Activated CD4-positive, alpha-beta T cell treated with anti-CD3 and anti-CD28 coated beads, Interleukin-2, Interleukin-6, amounts not matched to agents 100 ng/mL and 50 ng/mL, durations not matched to agents 16 hours and 8 hours (primary cell): ENCODE measurements at places on chromosomes 7 and 10.
A peak's percentile ranks its signal among the peaks of the same experiment; 100 is the strongest.

DNA sequence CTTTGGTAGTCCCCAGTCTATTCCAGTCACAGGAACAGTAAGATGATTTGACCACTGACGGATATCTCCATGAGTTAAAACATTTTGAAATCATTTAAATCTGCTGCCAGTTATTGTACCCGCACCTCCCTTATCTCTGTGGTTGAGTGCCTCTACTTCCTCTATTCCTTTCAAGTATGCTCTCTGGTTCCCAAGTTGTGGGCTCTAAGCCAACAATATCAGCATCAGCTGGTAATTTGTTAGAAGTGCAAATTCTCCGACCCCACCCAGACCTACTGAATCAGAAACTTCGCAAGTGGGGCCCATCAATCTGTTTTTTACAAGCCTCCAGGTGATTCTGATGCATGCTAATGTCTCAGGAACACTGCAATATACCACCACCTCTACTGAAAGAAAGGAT is 235.5 kb downstream of the CCSER2 start:
- DNase-seq = no peak

GRCh38 chr7:47435889-47436312 is 146.0 kb downstream of the TNS3 start:
- DNase-seq = peak; percentile 12

DNA sequence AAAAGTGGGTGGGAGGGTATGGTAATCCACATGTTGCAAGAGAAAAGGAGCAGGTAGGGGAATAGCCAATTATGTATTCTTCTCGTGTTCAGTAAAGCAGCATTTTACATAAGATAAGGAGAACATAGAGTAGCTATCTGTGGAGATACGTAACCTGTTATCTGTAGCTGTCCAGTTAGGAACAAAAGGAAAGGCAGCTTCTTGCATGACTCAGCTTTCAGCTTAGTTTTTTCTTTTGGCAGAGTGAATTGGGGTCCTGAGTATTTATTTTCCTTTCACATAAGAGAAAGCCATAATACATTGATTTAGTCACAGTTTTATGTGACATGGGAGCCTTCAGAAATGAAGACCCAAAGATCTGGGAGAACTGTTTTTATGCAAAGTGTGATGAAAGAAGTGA is 116.7 kb upstream of the IMMP2L start:
- DNase-seq = no peak

- DNase-seq = no peak
Observed at GRCh38 chr10:90064295-90064694, 362.9 kb downstream of the KIF20B start.

- DNase-seq = no peak
Observed at GRCh38 chr10:74419491-74419951, 268.5 kb downstream of the ADK start.

GRCh38 chr7:100053215-100053614 is 3.6 kb downstream of the ZSCAN21 start:
- DNase-seq = peak; percentile 58

- DNase-seq = no peak
Observed at GRCh38 chr7:102044984-102045673, 227.7 kb downstream of the CUX1 start.

DNA sequence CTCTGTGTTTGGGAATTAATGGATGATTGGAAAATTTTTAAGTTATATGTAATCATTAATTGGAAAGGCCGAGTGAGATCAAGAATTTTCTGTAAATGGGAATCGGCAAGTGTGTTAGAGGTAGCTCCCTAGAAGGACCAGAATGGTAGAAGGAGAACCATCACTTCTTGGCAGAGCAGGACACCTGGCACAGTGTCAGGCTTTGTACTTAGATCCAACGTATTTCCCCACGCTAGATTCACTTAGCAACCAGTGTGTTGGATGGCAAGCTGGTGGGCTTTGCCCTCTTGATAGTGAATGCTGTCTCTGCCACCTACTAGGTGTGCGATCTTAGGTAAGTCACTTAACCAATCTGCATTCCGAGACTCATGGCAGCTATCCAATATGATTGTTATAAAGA is 107.8 kb upstream of the ZNF438 start:
- DNase-seq = no peak

DNA sequence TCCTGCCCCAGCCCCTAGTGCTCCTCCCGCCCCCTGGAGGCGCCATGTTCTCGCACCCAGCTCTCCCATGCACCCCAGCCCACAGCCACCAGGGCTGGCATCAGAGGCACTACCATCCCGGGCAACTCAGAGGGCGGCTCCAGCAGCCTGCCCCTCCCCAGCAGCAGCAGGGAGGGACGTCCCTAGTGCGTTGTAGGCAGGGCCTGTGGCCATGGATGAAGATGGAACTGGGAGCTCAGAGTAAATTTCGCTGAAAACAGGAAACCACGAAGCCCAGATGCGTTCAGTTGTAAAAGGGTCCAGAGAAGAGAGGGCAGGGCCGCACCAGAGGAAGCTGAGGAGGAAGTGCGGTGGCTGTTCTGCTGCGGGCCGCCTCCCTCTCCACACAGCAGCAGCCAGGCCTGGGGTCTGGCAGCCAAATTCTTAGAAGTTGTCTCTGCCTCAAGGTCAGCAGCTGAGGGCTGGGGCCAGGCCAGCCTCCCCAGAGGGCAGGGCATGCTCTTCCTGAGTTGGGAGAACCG is 24.6 kb downstream of the VSIR start:
- DNase-seq = peak; percentile 94

DNA sequence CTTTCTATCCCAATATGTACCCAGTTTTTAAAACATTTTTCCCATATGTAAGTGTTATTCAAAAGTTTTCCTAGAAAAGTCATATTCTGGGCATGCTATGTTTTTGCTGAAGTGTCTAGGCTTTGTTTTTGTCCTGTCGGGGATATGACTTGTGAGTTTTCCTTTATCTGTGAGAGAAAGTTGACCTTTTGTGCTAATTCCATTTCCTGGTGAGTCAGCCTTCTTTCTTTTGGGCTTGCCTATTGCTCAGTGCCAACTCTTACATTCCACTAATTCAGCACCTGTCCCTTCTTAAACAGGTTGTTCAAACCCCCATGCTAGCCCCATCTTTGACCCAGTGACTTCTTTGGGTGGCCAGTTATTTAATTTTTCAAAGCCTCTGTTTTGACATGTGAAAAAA is 146.2 kb downstream of the AHR start:
- DNase-seq = no peak

- DNase-seq = no peak
Observed at GRCh38 chr10:128747582-128748346, 621.5 kb upstream of the MKI67 start.

GRCh38 chr7:46569133-46569465 is 648.0 kb upstream of the IGFBP3 start:
- DNase-seq = no peak

DNA sequence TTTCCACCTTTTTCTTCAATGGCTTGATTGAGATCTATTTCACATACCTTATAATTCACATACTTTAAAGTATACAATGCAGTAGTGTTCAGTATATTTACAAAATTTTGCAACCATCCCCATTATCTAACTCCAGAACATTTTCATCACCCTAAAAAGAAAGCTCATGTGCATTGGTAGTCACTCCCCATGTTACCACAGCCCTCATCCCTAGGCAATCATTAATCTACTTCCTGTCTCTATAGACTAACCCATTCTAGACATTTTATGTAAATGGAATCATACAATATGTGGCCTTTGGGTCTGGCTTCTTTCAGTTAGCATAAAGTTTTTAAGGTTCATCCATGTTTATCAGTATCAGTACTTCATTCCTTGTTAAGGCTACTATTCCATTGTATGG is 214.2 kb downstream of the WDR11 start:
- DNase-seq = no peak
